ENCODE measurements at places on chromosomes 6 and 20. TPM values are rescaled to one million over a fixed set of nuclear protein-coding genes. Genes with fewer than 3 reads are reported as not detected.

DNA sequence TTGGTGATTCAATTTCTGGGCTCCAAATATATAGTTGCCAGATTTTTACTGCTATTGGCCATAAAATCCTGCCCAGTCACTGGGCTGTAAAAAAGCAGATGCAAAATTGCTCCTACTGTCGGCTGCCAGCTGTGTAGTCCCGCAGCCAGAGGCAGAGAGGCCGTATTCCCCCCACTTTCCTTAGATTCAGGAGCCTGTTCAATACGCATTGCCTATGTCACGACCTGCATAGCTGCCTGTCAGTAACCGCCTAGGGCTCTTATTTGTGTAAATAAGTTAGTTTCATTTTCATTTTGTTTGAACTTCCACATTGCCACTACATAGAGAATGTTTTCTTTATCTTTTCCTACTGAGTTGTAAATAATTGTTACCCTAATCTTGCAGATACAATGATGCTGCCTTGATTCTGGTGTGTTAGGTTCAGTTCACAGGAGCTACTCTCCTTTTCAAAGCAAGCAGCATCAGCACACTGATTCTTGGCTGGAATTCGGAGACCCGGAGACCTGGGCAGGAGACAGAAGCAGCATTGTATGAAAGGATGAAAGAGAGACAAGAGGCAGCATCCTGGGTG, 46.0 kb upstream of the UST start:
- no peak for DNase-seq

DNA sequence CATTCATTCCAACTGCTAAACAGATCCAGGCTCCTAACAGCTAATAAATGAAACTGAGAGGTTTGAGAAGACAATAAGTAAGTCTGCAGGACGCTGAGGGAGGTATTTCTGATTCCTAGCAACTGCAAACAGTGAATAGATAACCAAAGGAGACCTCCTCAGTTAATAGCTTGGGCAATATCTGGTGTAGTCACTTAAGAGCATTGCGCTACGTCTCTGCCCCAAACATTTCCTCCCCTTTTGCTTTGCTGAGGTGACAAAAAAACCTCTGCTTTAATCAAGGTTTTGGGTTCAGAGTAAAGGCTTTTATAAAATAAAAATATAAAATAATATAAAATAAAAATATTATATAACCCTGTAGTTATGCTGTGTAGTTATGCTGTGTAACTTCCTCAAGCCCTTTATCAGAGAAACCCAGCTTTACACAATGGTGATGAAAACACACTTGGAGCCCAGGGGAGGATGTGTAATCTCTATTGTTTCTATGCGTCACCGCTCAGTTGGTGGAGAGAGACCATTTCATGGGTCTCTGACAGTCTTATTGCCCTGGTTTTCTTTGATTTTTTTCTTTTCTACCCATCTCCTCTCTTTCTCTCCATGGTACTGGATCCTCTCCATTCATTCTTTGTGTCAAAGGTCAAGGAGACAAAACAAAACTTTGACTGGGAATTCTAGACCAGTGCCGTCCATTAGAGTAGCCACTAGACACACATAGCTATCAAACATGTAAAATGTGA, 18.9 kb upstream of the CALHM5 start:
- no peak for DNase-seq

DNA sequence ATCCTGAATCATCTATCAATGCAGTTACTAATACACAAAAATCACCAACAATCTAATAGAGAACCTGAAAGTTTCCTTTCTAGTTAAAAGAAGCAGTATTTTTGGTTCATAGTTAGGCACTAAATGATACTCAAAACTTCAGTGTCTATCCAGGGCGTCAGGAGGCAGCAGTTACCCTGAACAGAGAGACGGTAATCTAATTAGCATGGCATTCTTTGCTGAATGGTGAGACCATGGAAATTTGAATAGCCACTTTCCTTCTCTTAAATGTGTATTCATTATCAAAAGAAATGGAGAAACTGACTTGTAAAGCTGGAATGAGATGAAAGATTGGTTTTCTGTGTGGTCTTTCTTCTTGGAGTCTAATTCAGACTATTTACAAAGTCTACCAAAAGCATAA, 146.6 kb upstream of the BMP5 start:
- DNase-seq: no peak

GRCh38 chr6:4281341-4282293, 146.2 kb upstream of the ECI2 start:
- DNase-seq: peak; percentile 38

DNA sequence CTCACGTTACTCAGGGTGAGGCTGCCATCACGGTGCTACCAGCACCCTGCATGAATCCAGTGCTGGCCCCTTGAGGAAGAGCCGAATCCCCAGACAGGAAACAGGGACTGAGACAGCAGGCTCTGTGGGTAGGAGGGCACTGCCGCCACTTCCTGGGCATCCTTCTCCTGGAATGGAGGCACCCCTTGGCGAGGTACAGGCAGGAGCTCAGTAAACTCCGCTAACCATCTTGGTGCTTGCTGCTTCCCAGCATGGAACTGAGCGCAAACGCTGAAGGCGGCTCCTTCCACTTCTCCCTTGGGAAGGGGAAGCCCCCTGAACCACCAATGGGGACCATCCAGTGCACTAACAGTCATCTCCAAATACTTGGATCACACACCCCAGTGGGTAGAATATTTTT, 13.5 kb upstream of the CCDC167 start:
- DNase-seq: no peak

Gene ELOVL2
- 3.3 TPM for polyA plus RNA-seq

All from heart right ventricle (tissue), 16 donors.